ENCODE measurements at places on chromosomes 12 and 14.

- DNase-seq: peak; percentile 76
These were observed 1.4 kb upstream of the DNAJC14 start for GRCh38 chr12:55830601-55831446.

GRCh38 chr14:45785240-45785639, 532.2 kb upstream of the MIS18BP1 start:
- DNase-seq: no peak

- no peak for DNase-seq
These were observed 1.3 kb upstream of the RD3L start for GRCh38 chr14:103943673-103944072.

GRCh38 chr12:108120863-108121165, 8.3 kb upstream of the WSCD2 start:
- DNase-seq: no peak

DNA sequence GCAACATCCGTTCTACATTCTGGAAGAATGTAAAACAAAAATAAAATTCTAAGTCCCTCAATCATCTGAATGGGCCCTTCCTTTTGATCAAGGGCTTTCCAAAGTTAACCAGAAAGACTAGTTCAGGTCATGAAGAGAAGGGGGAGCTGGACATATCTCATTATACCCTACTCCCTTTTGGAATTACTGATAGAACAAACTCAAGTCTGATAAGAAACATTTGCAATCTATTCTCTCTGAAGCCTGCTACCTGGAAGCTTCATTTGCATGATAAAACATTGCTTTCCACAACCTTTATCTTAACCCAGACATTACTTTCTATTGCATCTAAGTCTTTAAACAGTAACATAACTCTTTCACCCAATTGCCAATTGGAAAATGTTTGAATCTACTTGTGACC, 8.3 kb upstream of the ACSM4 start:
- no peak for DNase-seq

DNA sequence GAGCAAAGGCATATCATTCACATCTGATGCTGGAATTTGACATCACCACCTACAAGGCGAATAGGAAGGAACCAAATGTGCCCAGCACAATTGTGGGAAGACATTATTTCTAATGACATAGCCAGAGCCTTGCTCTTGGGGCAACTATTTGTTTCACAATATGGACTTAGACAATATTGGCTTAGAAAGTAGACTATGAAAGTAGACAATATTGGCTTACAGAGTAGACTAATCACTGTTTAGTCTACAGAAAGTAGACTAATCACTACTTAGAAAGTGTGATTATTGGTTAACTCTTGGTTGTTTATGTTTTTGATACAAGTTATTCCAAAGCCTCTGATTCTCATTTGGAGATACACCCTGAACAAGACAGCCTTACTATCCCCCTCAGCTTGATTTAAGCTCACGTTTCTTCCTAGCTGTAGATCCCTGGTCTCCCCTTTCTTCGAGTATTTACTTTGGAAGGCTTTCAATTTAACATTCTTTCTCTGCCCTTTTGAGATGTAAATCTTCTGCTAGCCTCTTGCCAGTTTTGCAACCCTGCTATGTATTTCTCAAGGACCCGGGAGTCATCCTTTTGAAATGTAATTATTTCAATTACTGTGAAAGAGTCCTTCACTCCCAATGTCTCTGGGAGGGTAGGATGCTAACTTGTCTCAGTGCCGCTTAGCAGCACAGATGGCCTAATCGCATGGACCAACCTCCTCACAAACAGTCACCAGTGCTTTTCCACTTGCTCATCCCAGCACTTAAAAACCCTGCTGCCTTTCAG, 843.2 kb downstream of the GALC start:
- peak; percentile 1 for DNase-seq

DNA sequence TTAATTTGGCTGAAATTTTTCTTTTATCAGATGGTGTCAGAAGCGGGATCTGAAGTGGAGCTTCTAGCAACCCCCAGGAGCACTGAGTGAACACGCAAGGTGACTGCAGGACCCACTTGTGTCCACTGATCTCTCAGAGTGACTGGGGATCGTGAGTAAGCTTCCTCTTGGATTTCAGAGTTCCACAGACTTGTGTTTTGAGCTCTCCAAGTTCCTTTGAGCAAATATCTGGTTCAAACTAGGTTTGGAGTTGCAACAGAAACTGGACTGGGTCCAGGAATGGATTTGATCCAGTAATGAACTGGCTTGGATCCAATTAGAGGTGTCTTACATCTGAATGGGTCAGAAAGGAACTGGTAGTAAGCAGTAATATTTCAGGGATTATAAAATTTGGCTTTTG, 24.7 kb upstream of the B4GALNT1 start:
- peak; percentile 68 for DNase-seq

DNA sequence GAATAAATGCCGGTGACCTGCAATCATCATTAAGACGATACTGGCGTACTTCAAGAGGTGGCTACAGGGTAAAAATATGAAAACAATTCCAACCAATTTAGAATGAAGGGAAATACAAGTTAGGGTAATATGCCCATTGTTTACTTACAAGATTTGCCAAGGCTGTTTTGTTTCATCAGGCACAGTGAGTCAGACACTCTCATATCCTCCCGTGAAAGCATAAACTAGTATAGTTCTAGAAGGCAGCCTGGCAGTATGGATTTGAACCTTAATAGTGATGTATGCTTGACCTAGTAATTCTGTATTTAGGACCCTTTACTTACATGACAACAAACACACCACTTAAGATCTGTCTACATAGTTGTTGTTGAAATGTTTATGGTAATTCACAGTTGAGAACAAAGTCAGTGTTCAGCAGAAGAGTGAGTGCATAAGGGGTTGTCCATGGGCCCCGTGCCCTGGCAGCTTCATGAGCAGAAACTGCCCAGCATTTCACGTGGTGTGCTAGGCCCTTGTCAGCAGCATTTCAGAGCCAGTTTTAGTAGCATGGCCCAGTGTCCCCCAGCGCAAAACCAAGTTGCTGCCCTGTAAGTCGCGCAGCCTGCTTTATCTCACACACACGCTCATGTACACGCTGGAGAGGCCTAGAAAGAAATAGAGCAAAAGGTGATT, 80.8 kb downstream of the EP400 start:
- peak; percentile 52 for DNase-seq

- DNase-seq: peak; percentile 79
These were observed 55.6 kb downstream of the TSPAN9 start for GRCh38 chr12:3132636-3133404.

DNA sequence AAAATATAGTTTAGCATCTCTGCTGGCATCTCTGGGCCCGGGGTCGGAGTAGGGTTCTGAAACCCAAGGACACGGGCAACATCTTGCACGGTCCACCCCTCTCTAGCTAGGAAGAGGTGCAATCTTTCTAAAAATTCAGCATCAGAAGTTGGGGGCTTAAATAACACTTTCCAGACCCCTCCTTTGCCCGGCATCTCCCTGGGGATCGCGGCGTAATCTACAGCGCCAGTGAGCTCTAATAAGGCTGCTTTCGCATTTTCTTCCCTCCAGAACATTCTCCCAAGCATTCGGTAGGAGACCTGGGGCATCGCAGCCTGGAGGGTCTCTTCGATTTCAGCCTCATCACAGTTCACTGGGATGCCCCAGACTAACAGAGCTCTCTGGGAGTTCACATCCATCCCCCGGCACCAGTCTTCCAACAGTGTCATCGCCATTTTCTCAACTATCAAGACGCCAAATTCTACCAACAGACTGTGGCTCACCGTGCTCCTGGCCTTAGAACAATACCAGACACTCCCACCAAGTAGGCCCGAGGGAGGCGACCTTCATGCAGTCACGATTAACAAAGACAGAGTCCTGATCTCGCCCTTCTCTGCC, 880 bp downstream of the PNMA1 start:
- DNase-seq: no peak

DNA sequence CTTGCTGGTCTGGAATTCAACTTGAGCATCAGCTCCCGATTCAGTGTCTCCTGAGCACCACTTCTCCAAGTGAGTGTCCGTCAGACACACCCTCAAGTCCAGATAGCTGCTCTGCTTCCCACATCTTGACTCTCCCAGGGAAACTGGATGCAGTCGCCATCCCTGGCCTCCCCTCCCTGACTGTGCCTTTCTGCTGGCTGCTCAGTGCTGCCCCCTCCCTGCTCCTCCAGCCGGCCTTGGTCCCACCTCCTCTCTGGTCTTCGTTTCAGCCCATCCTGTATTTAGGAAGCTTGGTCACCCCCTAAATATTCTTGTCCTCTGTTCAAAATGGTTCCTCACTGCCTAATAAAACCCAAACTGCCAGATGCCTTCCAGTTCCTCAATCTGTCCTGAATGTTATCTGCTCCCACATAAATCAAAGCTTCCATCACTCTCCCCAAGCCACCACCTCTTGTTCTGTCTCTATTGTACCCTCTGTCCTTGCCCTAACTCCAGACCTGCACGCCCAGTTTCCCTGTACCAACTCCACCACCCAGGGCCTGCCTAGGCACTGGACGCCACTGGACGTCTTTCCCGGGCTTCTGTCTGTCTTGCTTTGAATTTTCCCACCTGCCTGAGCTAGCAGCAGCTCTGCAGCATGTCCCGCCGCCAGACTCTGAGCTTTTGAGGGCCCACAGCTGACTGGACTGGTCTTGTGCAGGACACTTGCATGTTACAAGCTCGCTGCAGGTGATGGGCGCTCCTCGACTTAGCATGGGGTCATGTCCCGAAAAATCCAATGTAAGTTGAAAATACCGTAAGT, 33.8 kb downstream of the CCDC92 start:
- DNase-seq: peak; percentile 14

- DNase-seq: no peak
These were observed 345.2 kb upstream of the KITLG start for GRCh38 chr12:88925454-88925853.

DNA sequence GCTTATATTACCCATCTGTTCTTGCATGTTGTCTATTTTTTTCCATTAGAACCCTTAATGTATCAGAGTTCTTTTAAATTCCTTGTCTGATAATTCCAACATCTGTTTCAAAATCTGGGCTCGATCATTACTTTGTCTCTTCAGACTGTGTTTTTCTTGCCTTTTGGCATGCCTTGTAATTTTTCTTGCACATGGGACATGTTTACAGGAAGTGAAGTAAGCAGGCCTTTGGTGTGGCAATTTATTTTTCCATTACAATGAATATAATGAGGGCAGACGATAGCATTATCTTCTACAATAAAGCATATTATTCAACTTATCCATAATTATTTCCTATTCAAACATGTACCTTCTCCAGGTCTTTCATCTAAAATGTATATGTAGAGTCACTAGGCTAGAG, 48.3 kb downstream of the STXBP6 start:
- no peak for DNase-seq

DNA sequence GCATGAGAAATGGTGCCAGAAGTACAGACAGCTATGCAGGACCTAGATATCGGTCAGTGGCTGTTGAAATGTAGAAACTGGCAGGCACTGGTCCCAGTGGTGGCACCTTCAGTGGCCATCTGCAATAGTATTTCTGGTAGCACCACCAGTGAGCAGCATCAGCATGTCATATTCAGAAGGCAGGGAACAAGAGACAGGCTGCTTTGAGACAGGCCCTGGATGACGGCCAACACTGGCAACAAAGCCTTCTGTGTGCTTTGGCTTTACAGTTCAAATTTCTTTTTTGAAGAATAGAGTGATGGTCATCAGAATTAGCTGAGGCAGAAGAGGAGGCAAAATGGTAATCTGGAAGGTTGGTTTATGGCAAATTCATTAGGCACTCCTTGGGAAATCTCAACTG, 273.4 kb upstream of the SLC16A7 start:
- DNase-seq: no peak

DNA sequence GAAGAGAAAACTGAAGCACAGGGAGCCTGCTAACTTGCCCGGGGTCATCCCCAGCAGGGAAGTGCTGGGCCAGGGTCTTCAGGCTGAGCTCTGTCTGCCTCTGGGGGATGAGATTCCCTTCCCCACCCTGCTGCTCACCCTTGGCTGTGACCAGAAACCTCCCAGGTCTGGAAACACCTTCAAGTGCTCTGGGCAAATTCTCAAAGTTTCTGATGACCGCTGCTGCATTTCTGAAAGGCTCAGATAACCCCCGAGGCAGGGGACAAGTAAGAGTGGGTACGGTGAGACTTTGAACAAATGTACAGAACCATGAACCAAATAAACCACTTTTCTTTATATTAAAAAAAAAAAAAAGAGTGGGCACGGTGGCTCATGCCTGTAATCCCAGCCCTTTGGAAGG, 41.3 kb downstream of the LTBP2 start:
- no peak for DNase-seq

GRCh38 chr12:14322403-14322802, 43.1 kb upstream of the ATF7IP start:
- DNase-seq: peak; percentile 35

DNA sequence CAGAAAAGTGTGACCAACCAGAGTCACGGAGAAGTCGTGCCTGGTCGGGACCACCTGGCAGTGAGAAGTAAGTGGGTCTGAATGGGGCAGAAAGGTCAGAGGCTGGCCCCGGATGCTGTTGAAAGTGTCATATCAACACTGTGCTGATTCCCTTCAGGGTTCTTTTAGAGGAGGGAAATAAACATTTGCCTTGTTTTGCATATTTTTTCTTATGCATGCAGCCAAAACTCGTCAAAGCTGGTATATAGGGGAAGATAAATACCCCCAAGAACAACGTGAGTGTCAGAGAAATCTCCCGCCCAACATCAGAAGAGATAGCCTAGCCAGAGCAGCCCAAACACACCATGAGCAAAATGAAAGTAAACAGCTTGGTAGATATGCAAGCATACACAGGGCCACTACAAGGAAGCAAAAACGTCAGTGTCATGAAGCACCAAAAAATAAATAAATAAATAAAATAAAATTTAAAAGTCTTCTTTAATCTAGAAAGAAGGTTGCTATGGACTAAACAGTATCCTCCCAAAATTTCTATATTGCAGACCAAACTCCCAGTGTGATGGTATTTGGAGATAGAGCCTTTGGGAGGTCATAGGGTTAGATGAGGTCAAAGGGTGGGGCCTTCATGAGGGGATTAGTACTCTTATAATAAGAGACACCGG, 22.1 kb downstream of the EIF5 start:
- DNase-seq: peak; percentile 29

DNA sequence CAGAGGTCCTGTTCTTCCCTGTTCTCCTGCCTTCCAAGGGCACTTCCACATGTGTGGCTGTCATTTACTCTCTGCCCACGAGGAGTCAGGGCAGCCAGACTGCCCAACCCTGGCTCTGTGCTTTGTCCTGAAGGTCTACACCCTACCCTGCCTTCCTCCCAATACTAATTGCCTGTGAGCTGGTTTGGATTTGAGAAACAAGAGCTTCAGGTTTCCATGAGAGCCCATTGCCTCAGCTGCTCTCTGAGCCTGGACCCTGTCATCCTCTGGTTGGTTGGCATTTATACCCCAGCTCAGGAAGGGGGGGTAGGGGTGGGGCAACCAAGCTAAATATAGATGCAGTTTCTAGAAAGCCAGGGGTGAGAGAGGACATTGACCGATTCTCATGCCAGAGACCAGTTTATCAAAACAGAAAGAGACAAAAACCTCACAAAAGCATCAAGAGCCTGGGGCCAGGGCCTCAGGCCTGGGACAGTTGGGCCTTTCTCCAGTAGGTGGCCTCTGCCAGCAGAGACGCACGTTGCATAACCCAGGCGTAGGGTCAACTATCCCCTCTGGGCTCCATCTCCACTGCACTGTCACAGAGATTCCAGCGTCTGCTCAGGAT, 34.5 kb downstream of the VDR start:
- DNase-seq: peak; percentile 24

GRCh38 chr12:118874698-118875548, 106.4 kb upstream of the SRRM4 start:
- DNase-seq: no peak

- DNase-seq: no peak
These were observed 8.4 kb downstream of the AMDHD1 start for GRCh38 chr12:95951515-95951914.

GRCh38 chr12:129486931-129487330, 416.9 kb downstream of the TMEM132D start:
- DNase-seq: no peak

- peak; percentile 64 for DNase-seq
These were observed 18.7 kb upstream of the CREBL2 start for GRCh38 chr12:12592930-12593329.

- no peak for DNase-seq
These were observed 18.5 kb downstream of the CHST11 start for GRCh38 chr12:104475271-104475670.

Measured in choroid plexus epithelial cell (primary cell).